LoVo (cell line): ENCODE measurements at places on chromosomes 13 and 19.

- no peak for DNase-seq
These were observed 3.6 kb upstream of the COMP start for GRCh38 chr19:18794692-18795091.

DNA sequence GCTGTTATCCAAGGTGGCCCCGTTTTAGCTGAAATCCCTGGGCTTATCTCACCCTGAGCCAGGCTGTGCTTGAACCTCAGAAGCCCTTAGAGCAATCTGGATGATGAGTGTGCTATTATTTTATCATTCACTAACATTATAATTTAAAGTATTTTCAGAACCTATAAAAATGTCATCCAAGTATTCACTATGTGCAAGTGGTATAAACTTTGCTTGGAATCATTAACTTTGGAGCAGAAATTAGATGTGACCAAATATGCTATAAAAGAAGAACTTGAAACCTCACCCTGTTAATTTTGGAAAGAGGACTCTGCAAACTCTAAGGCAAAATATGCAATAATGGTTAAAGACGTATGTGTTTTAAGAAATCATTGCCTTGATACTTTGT, 147.5 kb downstream of the USP12 start:
- no peak for DNase-seq

- DNase-seq, result no peak
These were observed 67.8 kb downstream of the RXFP2 start for GRCh38 chr13:31807090-31807541.

DNA sequence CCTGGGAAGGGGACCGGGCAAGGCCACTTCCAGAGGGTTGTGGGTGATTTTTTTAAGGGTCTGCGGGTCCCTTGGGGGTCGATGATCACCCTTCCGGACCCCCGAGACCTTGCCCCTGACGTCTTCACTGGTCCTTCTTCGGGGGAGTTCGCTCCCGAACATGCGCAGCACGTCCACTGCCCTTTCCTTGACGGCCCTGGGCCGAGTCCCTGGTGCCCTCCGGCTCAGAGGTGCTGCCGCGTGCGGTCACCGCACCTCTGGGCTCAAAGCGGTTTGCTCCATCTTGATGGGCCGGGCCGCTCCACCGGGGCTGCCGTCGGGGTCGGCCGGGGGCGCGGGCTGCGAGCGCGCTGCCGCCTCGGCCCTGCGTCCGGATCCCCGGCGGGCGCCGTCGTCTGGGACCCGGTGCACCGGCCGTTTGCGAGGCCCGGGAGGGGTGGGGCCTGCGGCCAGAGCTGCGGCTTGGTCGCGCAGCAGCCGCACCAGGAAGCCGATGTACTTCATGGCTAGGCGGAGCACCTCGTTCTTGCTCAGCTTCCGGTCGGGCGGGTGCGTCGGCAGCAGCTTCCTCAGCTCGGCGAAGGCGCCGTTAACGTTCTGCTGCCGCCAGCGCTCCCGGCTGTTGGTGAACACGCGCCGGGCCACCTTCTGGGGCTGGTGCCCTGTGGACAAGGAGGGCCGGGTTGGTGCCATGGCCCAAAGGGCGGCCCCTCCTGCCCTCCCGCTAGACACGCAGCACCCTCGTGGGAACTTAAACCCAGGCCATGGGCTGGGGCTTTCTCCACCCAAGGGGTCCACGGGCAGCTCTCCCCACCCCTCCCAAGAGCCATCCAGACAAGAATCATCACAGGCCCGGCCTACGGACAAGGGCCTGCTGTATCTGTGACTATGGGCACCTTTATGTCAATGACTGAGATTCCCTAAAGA, 3.3 kb downstream of the LYL1 start:
- DNase-seq, result peak; percentile 31

DNA sequence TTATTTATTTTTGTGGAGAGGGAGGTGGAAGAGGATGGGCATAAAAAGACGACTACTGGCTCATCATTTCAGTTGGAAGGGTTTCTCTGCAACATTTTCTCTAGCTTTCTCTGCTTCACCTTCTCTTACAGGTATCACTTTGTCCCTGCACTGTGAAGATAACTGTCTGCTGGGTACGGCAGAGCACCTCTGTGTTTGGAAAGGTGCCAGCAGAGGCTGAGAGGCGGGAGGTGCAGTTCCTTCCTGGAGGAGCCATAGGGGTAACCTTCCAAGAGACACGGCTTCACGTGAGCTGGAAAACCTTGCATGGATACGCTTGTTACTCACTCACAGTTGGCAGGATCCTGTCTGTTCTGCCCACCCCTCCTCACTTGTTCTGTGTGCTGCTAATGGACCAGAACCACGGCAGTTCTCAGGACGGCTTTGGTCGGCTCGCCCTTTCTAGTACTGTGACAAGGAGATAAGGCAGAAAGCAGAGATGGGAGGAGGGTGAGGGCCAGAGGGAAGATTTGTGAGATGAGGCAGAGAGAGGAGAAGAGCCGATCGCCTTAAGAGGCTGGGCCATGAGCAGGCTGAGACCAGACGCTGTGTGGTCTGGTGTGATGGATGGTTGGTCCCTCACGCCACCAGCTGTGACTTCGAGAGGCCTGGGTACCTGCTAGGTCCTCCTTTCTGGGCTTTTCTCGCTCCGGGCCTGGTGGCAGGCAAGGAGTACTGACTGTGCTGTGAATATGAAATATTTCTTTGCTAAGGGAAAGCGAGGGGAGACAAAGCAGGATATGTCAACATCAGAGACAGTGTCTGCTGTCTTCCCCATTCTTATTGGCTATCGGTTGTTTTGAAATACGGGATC, 66.8 kb downstream of the MRPL57 start:
- DNase-seq, result no peak

GRCh38 chr19:44371815-44372480, 15.5 kb upstream of the ZNF112 start:
- no peak for DNase-seq

GRCh38 chr19:43913383-43913782, 21.7 kb downstream of the ZNF45 start:
- no peak for DNase-seq

GRCh38 chr19:35404879-35405622, 34.2 kb downstream of the GPR42 start:
- no peak for DNase-seq

GRCh38 chr13:109810761-109811510, 24.6 kb upstream of the IRS2 start:
- DNase-seq, result no peak

GRCh38 chr19:44845286-44845611, 848 bp upstream of the NECTIN2 start:
- peak; percentile 19 for DNase-seq

- DNase-seq, result no peak
These were observed 10.9 kb downstream of the NCR1 start for GRCh38 chr19:54916822-54917221.

- peak; percentile 68 for DNase-seq
These were observed 971 bp downstream of the FOSB start for GRCh38 chr19:45468803-45469131.

DNA sequence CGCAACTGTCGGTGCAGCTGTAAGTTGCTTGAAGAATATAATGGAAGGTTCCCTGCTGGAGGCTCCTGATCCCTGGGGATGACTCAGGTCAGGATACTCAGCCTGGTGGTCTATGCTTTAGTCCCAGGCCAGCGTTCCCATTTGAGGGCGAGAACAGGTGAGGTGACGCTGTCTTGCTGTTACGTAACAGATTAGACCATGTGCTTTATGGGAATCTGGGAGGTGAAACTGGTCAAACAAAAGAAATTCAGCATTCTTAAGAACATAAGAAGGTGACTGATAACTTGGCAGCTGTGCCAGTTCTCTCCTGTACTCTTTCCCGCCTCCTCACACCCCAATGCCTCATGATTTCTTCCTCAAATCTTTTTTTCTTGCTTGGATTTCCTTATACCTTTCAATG, at the start of gene CXCL17:
CXCL17 (minus strand) TSS at position 114 of the 400 bp plus-strand sequence. CDS start 114 bp downstream, outside the sequence.
- DNase-seq, result no peak

DNA sequence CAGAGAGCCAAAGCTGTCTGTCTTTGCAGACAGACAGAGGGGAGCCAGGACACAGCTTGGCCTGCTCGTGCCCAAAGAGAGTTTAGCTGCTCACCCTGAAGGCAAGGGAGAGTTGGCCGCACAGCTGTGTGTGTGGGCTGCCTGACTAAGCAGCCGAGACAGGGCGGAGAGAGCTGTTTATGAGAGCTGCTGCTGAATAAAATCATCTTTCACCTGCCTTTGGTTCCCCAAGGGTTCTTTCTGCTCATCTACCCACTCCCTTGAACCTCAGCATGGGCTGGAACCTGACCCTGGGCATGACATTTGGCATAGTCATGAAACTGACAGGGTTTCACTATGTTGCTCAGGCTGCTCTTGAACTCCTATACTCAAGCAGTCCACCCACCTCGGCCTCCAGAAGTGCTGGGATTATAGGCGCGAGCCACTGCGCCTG, 98.2 kb downstream of the RBM26 start:
- no peak for DNase-seq

- no peak for DNase-seq
These were observed 9.1 kb downstream of the FEM1A start for GRCh38 chr19:4800591-4801081.

DNA sequence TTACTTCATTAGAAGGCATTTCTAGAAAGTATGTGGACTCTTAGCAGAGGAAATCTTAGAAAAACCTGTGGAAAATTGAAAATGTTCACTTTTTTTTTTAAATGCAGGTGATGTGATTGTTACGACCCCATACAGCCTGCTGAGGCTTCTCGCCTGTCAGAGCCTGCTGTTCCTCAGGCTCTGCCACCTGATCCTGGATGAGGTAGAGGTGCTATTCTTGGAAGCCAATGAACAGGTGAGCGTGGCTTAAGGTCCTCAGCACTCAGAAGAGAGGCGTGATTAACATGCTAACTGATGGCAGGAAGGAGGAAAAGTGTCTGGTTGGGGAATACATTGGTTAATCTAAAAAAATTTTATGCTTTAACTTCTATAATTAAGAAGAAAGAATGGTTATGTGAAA, 71.4 kb downstream of the SLC7A9 start:
- DNase-seq, result no peak

- no peak for DNase-seq
These were observed 46.6 kb downstream of the GARRE1 start for GRCh38 chr19:34300962-34301361.

GRCh38 chr19:54648129-54648528, 14.7 kb upstream of the LILRB4 start:
- DNase-seq, result no peak

DNA sequence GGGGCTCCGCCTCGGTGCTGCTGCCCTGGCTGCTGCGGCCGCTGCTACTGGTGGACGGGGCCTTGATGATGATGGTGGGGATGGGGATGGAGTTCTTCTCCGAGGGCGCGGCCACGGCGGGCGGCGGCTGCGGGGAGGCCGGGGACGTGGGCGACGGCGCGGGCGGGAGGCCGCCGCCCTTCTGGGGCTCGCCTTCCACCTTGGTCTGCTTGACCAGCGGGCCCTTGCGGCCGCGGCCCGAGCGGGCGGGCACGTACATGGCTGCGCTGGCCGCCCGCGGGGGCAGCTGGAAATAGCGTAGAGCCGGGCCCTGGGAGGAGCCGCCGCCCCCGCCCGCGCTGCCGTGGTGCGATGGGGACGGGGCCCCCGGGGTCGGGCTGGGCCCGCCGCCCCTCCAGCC, 19.2 kb downstream of the C19orf81 start:
- no peak for DNase-seq

- no peak for DNase-seq
These were observed 26.7 kb upstream of the TDRD3 start for GRCh38 chr13:60370343-60370742.

DNA sequence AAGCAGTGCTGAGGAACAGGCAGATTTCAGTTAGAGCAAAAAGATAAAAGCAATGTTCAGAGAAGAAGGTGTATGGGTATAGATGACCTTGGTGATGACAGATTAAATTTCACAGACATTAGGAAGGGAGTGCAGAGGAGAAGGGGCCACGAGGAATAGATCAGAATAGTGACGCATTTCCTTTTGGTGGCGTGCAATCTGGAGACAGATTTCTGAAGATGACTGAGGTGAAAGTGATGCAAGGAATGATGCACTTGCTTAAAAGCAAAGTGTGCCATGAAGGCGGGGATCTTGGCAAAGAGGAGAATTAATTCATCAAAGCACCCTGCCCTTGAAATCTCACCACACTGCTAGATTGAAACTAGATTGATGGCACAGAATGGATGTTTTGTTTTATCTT, 202.4 kb downstream of the ITGBL1 start:
- DNase-seq, result no peak

- DNase-seq, result no peak
These were observed 2.6 kb downstream of the VMAC start for GRCh38 chr19:5907241-5907640.

DNA sequence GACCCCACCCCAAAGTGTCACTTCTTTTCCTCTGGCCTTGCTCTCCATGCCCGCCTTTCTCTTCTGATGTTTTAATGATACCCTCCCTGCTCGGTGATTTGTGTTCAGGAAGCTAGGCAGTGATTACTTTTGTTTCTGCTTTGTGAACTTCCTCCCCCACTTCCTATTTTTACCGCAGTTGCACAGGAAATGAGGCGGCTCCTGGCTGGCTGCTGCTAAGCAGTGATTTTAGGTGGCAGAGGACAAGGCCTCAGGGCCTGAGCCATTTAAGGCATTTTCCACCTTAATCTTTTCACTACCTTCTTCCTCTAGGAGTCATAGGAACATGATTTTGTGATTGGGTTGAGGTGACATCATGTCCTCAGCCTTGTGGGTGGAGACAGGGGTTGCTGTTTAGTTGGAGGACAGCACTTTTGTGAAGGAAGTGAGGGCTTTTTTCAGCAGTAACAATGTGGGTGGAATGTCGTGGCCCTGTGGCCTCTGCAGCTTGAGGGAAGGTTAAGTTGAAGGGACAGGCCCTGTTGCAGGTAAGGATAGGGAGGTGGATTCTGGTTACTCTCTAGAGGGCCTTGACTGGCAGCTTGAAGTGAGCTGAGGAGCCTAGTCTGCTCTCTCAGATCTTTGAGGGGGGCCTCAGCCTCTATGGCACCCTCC, 15.7 kb downstream of the GARRE1 start:
- no peak for DNase-seq

DNA sequence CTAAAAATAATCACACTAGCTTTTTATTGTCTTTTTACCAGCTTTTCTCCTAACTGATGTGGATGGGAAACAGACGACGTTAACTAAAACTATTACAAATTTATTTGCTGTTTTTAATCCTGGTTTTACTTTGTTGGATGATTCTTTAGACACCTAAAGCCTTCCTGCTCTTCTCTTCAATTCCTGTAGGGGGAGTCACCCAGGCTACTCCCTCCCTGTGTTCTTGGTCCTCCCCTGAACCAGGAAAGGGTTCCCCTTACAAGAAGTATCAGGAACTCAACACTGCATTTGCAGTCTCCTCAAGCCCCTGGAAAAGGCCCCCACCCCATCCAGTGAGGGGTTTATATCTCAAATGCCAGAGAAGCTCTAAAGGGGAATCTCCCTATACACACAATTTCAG, 206.1 kb downstream of the SUCLA2 start:
- DNase-seq, result no peak
